Fibroblast of skin of scalp (primary cell): ENCODE measurements at places on chromosomes 13 and 19.

DNA sequence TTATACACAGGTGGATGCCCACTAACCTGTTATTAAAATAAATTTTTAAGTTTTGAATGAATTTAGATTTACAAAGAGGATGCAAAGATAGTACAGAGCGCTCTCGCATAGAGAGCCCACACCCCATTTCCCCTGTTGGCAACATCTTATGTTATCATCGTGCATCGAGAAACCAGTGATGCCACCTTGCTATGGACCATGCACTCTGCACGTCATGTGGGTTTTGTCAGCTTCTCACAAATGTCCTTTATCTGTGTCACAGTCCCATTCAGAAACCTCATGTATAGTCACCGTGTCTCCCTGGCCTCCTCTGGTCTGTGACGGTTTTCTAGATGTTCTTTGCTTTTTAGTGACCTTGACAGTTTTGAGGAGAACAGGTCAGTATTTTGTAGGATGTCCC, 60.0 kb downstream of the ING1 start:
- no peak for DNase-seq

- peak; percentile 76 for DNase-seq
These were observed 56.2 kb upstream of the ARHGEF7 start for GRCh38 chr13:111058796-111059506.

- DNase-seq = peak; percentile 53
These were observed 21.8 kb downstream of the SAMD4B start for GRCh38 chr19:39363901-39364457.

DNA sequence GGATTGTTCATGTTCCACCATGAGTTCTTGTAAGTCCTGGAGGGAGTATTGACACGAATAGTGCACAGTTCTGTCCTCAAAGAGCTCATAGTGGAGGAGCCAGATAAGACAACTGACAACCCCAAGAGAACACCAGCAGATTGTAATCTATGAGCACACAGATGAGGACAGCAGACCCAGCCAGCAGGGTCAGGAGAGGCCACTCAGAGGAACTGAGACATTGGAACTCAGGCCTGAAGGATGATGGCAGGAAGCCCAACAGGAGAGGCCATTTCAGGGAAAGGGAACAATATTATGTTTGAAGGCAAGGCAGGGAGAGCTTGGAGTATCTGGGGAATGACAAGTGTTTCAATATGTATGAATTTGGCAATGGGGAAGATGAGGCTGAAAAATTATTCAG, 63.7 kb upstream of the IPO5 start:
- peak; percentile 14 for DNase-seq

DNA sequence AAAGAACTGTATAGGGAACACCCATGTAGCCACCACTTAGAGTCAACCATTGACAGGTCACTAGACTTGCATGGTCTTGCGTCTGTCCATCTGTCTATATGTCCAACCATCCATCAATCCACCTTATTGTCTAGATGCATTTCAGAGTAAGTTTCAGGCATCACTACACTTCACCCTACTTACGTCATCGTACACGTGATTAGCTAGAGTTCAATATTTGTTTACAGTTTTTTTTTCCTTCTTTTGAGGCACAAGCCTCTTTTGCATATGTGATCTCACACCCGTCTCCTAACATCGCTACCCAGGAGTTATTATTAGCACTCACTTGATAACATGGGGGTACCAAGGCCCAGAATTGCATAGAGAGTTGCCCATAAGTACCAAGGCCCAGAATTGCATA, 6.9 kb downstream of the CACNG7 start:
- no peak for DNase-seq

DNA sequence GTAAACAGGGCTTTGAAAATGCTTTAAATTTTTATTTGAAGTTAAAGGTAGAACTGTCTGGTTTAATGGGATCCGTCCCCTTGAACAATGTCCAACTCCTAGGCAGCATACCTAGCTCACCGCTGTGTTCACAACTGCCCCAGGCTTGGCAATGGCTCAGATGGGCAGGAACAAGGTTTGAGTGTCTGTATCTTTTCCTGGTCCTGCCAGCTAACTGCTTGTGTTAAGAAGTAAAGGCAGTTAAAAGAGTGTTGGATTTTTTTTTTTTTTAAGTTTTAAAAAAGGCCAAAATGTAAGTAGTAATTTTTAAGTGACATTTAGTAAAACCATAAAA, 66.7 kb upstream of the FNDC3A start:
- DNase-seq = no peak

GRCh38 chr19:45186509-45187334, 8.1 kb downstream of the BLOC1S3 start:
- no peak for DNase-seq

- no peak for DNase-seq
These were observed 3.3 kb upstream of the EPOR start for GRCh38 chr19:11387162-11388034.

- no peak for DNase-seq
These were observed 15.0 kb downstream of the ZC3H4 start for GRCh38 chr19:47098608-47099007.

GRCh38 chr13:23828866-23829265, 60.3 kb downstream of the MIPEP start:
- peak; percentile 53 for DNase-seq

DNA sequence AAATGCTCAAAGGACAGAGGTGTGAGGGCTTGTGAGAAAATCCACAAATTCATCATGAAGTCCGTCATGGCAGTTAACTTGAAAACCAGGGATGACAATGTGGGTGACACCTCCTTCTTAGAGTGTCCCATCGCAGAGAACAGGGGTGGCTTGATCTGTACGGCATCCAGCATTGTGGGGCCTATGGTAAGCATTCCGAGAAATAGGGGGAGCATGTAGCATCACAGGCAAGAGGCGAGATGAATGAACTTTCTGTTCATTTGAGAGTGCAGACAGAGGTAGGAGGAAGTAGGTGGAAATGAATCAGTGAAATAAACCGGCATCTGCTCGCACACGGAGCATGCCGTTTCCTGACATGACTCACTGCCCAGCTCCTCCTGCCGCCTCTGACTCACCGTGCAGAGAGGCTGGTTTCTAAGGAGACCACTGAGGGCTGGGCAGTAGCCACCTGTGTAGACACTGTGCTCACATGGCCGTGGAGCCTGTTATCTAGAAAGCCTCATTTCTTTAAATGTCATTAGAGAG, 339.0 kb downstream of the RFC3 start:
- peak; percentile 81 for DNase-seq

GRCh38 chr13:85141401-85141800, 657.8 kb downstream of the SLITRK6 start:
- DNase-seq = no peak

DNA sequence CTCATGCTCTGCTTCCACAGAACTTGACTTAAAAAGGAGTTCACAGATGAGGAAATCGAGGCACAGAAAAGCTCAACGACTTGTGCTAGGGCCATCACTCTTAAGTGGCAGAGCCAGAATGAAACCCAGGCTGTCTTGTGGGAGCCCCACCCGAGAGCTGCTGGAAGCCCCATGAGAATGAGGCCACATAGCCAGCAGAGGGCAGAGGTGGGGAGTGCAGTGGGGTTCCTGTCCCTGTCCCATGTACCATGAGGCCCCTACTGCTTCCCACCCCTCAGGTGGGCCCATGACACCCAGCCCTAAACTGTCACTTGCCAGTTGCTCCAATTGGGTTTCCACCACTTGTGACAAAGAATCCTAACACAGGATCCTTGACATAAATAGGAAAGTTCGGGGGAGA, 175.9 kb downstream of the IRS2 start:
- no peak for DNase-seq

DNA sequence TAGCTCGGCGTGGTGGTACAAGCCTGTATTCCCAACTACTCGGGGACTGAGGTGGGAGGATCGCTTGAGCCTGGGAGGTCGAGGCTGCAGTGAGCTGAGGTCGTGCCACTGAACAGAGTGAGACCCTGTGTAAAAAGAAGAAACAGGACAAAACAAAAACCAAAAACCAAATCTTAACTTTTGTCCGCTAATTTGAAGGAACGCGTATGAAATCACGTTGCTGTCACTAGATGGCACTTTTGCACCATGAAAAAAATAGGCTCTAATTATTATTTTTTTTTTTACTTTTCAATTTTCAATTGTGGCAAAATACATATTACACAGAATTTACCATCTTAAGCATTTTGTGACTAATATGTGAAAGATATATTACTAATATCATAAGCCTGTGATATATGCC, 17.6 kb upstream of the ZNF835 start:
- DNase-seq = no peak

GRCh38 chr19:58088521-58089052, 9.4 kb downstream of the ZSCAN18 start:
- DNase-seq = no peak

GRCh38 chr13:43544011-43544410, 242.8 kb downstream of the ENOX1 start:
- DNase-seq = peak; percentile 38

DNA sequence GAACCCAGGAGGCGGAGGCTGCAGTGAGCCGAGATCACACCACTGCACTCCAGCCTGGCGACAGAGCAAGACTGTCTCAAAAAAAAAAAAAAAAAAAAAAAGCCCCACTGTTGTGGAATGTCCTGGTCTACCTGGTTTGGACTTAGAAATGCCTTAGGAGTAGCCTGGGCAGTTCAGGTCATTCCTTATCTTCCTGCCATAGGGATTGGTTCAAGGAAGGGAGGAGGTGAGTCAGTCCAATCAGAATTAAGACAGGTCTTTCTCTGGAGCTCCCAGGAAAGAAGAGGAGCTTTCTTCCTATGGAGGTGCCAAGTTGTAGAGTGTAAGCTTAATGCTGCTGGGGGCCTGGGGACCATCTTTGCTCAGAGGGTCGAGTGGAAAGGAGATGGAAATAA, 44.8 kb downstream of the SIPA1L3 start:
- DNase-seq = no peak

- no peak for DNase-seq
These were observed 73.1 kb downstream of the LATS2 start for GRCh38 chr13:20988033-20988908.

- no peak for DNase-seq
These were observed 32.3 kb downstream of the ZNF333 start for GRCh38 chr19:14722127-14722526.

GRCh38 chr13:31803311-31803710, 64.0 kb downstream of the RXFP2 start:
- no peak for DNase-seq

GRCh38 chr19:7104747-7105447, 35.4 kb downstream of the ZNF557 start:
- DNase-seq = no peak

GRCh38 chr13:47546391-47547225, 454.5 kb downstream of the SUCLA2 start:
- no peak for DNase-seq

DNA sequence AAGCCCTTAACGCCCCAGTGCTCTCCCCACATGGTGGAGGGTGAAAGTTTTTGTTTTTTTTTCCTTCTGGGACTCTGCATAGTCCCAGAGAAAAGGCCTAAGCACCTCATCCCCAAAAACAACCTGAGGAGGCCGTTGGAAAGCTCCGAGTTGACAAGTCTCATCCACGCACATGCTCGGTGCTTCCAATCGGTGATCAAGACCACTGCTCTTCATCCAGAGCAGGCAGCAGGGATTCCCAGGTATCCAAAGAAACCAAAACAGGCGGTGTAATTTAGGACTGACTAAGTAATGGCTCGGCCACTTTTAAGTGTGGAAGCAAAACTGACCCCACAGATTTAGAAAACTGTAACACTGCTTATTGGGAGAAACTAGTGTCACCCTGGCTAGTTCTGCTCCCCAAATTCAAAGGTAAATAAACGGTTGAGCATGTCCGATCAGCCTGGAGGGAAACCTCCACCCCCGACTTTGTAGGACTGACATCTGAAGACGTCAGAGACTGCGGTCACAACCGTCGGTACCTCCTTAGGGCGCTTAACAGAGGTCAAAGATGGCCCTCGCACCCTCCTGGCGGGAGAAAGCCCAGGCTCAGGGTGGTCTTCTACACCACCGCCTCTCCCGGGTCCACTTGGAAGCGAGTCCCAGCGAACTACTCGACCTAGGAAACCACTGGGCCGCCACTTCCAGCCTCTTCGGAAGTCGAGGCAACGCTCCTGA, 997 bp upstream of the ZNF446 start:
- no peak for DNase-seq

GRCh38 chr19:5006821-5007220, 37.9 kb downstream of the KDM4B start:
- DNase-seq = no peak

DNA sequence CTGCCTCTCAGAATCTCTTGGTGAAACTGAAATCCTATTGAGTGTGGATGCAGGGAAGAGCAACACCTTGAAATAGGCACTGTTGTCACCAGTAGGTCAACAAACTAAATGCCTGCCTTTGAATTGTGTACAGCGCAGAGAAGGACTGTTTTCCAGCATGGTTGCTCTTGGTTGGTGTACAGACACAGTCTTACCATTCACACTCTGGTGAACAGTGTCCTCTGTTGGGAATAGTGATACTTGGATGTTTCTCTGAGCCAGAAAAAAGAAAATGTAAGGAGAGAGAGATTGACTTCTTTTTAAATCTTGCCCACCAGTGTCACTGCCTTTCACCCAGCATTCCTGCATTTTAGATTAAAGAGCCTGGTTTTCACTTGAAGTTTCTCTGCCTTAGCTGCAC, 179.7 kb downstream of the STK24 start:
- peak; percentile 31 for DNase-seq

DNA sequence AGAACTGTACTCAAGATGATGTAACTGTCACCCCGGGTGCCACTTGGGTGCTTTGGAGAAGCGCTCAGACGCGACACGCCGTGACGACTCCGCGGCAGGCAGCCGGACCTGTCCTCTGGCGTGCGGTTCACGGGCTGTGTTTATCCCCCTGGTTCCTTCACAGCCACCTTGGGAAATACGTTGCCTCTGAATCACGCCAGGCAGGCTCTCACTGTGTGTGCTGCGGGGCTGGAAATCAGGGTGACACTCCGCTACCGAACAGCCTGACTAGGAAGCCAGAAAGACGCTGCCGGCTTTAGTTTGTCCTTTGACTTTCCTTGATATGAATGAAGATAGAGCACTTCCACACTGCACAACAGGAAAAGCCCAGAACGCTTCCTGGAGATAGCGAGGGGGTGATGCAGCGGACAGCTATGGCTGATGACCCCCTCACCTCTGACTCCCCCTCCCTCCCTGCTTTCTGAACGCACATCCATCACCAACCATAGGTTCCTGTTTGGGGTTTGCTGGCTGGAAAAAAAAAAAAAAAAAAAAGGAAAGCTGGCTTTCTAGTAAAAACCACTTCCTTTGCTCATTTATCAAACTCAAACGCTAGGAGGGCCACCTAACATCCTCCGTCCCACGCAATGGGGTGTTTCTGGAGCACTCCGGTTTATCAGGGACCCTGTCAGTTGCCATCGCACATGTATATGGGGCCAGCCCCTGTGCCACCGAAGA, 3.7 kb upstream of the GP6 start:
- no peak for DNase-seq

DNA sequence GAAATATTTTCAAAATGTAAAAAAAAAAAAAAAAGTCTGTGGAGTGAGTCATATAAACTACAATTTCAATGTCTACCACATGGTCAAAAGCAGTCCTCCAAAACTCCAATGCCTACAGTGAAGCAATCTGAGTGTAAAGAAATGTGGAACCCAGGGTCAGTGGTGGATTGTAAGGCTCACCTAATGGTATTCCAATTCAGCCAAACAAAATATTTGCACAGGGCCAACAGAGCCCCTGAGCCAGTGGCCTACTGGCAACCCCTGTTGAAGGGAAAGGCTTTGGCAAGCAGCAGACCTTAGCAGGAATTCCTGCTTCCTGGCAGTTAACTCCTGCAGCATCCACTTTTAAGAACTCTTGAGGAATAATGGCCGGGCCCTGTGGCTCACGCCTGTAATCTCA, 3.4 kb downstream of the DNMT1 start:
- peak; percentile 64 for DNase-seq

GRCh38 chr19:6718111-6718740, 2.2 kb downstream of the C3 start:
- no peak for DNase-seq

- no peak for DNase-seq
These were observed 24.0 kb downstream of the STARD13 start for GRCh38 chr13:33261387-33262061.

- DNase-seq = no peak
These were observed 655 bp upstream of the S1PR5 start for GRCh38 chr19:10517760-10518443.
